Activated T-helper 1 cell treated with anti-CD3 and anti-CD28 coated beads, Interleukin-12 subunit alpha, Interleukin-12 subunit beta, Interleukin-2, Interleukin-4 antibody, amounts not matched to agents 30 ng/mL and 10 ng/mL and 1 ng/mL, durations not matched to agents 14 hours and 24 hours and 36 hours (primary cell): ENCODE measurements at places on chromosomes 1 and 21. TPM values are rescaled to one million over a fixed set of nuclear protein-coding genes. Genes with fewer than 3 reads are reported as not detected.

DNA sequence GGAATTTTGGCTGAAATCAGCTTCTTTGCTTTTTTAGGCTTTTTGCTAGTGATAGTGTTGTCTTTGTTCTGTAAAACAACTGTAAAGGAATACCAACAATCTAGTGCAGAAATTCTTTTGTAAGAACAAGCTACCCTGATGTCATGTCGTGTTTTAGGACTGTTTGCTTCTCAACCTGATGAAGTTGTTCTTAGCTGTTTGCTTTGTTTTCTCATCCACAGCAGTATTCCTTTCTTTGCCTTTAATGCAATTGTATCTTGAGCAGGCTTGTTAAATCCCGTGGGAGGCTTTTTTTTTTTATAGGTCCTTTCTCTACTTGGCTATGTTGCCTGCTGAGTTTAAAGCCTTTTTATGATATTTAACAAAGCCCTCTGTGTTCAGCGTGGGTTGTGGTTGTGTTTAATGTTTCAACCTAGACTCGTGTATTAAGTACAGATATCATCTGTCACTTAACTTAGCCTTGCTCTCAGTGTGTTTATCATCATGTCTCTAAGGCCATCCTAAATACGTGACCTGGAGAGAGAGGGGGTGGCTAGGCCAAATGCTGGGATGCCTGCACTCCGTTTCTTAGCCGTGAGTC lies 31.6 kb downstream of the ADARB1 start:
- peaks cover 4% of the 10 kb centered on the region for H3K36me3 ChIP-seq
- H3K27ac ChIP-seq, result no peak overlapping the region

- DNase-seq, result no peak
- no peaks in the 10 kb centered on the region for H3K27me3 ChIP-seq
- peaks cover 3% of the 10 kb centered on the region for H3K36me3 ChIP-seq
- H3K4me3 ChIP-seq, result no peak overlapping the region
- H3K27ac ChIP-seq, result no peak overlapping the region
Measured at GRCh38 chr1:84611796-84612195, 37.6 kb upstream of the CTBS start.

DNA sequence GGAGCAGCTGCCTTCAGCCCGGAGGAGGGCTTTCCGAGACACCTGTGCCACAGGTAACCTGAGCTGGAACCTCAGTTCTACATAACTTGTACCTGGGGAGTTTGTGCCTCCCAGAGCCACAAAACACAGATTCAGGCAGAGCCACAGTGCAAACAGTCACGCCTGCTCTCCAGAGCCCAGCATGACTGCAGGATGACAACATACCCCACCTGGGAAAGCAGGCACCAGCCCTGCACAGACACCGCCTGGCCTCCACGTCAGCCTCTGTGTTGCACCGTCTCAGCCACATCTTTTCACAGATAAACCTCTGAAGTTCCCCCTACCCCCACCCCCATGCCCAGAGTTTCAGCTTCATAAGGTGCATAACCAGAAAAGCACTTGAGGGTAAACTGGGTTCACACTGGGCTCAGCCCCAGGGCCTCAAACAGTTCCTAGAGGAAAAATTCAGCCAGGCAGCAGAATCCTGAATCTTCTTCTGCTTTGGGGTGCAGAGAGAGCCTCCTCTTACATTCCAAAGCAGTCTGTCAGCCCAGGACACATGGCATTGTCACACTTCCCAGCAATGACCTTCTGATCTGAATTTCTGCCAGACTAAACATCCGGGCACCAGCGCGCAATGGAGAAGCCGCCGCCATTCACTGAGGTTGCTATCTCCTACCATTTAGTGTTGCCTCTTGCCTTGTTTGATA lies 229.5 kb downstream of the TOMM20 start:
- peaks cover 2% of the 10 kb centered on the region for H3K27me3 ChIP-seq
- H3K27ac ChIP-seq, result no peak overlapping the region
- no peak for DNase-seq
- H3K4me3 ChIP-seq, result no peak overlapping the region

DNA sequence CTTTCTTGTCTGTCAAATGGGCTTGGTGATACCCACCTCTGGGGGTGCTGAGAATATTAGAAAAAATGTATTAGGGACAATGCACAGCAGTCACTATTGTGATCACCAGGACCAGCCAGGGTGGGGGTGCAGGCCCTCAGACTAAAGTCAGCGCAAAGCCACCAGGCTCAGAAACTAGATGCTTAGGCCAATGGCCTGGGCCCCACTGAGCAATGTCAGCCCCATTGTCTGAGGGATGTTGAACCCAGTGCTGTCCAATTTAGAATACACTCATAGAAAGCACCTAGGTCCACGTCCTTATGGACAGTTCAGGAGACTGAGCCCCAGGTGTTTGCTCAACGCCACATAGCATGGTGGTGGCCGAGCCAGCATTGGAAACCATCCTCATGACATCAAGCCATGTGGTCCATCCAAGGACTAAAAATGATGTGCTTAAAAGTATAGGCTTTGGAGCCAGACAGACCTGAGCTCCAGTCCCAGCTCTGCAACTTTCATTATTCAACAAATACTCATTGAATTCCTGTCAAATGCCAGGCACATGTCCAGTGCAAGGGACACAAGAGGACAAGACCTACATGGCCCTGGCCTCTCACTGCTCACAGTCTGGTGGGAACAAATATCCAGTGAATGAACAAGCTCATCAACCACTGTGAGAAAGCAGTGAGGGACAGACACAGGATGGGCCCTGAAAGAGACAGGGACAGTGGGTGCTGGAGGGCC lies 273.8 kb downstream of the MATN1 start:
- H3K36me3 ChIP-seq, result no peaks in the 10 kb centered on the region
- H3K4me3 ChIP-seq, result no peak overlapping the region
- H3K4me1 ChIP-seq, result no peaks in the 10 kb centered on the region
- DNase-seq, result no peak

GRCh38 chr1:218490406-218490922 lies 145.3 kb downstream of the TGFB2 start:
- H3K36me3 ChIP-seq, result no peaks in the 10 kb centered on the region
- no peaks in the 10 kb centered on the region for H3K27me3 ChIP-seq
- no peak overlapping the region for H3K27ac ChIP-seq
- H3K4me3 ChIP-seq, result no peak overlapping the region

DNA sequence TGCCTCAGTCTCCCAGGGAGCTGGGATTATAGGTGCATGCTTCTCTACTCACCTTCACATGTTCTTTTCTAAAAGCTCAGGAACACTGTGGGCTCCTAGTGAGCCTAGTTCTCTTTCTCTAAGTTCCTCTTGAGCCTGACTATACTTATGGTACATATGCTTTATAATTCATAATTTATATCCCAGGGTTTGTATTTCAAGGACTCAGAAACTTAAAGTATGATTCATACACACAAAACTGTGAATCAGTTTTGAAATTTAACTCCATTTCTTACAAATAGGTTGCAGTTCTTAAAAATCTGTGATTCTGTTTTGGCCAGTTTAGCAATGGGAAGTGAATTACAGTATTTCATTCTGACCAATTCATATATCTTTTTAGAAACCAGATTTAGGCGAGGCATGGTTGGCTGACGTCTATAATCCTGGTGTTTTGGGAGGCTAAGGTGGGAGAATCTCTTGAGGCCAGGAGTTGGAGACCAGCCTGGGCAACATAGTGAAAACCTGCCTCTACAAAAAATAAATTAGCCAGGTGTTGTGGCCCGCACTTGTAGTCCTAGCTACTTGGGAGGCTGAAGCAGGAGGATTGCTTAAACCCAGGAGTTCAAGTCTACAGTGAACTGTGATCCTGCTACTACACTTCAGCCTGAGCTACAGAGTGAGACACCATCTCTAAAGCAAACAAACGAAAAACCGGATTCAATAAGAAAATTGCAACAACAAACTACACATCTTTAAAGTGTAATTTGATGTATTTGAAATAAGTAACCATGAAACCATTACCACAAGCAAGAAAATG lies 15.6 kb downstream of the RASAL2 start:
- H3K36me3 ChIP-seq, result no peaks in the 10 kb centered on the region
- H3K4me3 ChIP-seq, result no peak overlapping the region
- no peaks in the 10 kb centered on the region for H3K27me3 ChIP-seq
- no peak overlapping the region for H3K27ac ChIP-seq
- H3K4me1 ChIP-seq, result no peaks in the 10 kb centered on the region
- DNase-seq, result no peak

GRCh38 chr21:35559829-35560225 lies 500.5 kb downstream of the SETD4 start:
- H3K27me3 ChIP-seq, result peaks cover 13% of the 10 kb centered on the region
- H3K4me3 ChIP-seq, result no peak overlapping the region
- H3K27ac ChIP-seq, result no peak overlapping the region

GRCh38 chr1:9280015-9280860 lies 12.5 kb upstream of the SPSB1 start:
- peaks cover 10% of the 10 kb centered on the region for H3K36me3 ChIP-seq
- H3K4me1 ChIP-seq, result peaks cover 70% of the 10 kb centered on the region
- no peak for DNase-seq
- peak overlapping the region; percentile 23 for H3K4me3 ChIP-seq
- H3K27ac ChIP-seq, result peak overlapping the region; percentile 59
- no peaks in the 10 kb centered on the region for H3K27me3 ChIP-seq

GRCh38 chr1:117250061-117250606 lies 39.4 kb upstream of the VTCN1 start:
- no peak for DNase-seq
- no peak overlapping the region for H3K4me3 ChIP-seq
- no peaks in the 10 kb centered on the region for H3K4me1 ChIP-seq
- H3K27ac ChIP-seq, result no peak overlapping the region
- H3K27me3 ChIP-seq, result no peaks in the 10 kb centered on the region
- H3K36me3 ChIP-seq, result no peaks in the 10 kb centered on the region

DNA sequence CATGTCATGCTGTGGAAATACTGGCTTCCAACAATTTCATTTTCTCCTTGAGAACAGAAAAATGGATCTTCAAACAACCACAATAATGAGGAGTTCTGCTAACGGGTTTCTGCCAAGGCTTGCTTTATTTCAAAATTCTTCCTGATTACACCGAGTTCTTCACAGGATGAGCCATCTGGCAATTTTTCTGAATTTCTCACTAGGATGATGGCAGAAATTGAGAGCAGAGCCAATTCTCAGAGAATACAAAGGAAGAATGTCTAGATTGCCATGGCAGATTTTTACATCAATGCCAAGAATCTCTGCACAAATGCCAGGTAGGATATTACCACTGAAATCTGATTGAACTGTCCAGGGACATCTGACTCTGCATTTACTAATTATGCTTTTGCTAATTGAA lies 619.0 kb upstream of the CHRM3 start:
- no peak overlapping the region for H3K27ac ChIP-seq
- no peak overlapping the region for H3K4me3 ChIP-seq
- H3K4me1 ChIP-seq, result no peaks in the 10 kb centered on the region
- no peak for DNase-seq
- H3K27me3 ChIP-seq, result no peaks in the 10 kb centered on the region
- H3K36me3 ChIP-seq, result no peaks in the 10 kb centered on the region

GRCh38 chr1:235074523-235075047 lies 54.1 kb downstream of the TOMM20 start:
- H3K36me3 ChIP-seq, result peaks cover 4% of the 10 kb centered on the region
- peak overlapping the region; percentile 99 for H3K27ac ChIP-seq
- peaks cover 46% of the 10 kb centered on the region for H3K4me1 ChIP-seq
- DNase-seq, result peak; percentile 20

DNA sequence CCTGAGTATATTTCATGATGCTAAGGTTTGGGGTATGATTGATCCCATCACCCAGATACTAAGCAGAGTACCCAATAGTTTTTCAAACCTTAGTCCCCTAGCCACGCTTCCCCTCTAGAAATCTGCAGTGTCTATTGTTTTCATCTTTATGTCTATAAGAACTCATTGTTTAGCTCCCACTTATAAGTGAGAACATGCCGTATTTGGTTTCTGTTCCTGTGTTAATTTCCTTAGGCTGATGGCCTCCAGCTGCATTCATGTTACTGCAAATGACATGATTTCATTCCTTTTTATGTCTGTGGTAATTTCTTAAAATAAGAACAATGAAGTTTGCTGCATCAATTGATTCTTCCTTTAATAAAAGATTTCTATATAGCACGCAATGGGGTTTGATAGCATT lies 301.3 kb downstream of the PLPP3 start:
- no peaks in the 10 kb centered on the region for H3K36me3 ChIP-seq
- H3K4me3 ChIP-seq, result no peak overlapping the region
- no peak for DNase-seq
- H3K4me1 ChIP-seq, result no peaks in the 10 kb centered on the region

- H3K27me3 ChIP-seq, result peaks cover 4% of the 10 kb centered on the region
- H3K36me3 ChIP-seq, result no peaks in the 10 kb centered on the region
- H3K4me3 ChIP-seq, result no peak overlapping the region
Measured at GRCh38 chr1:34750610-34751009, 4.2 kb upstream of the GJB5 start.

- H3K36me3 ChIP-seq, result no peaks in the 10 kb centered on the region
- no peaks in the 10 kb centered on the region for H3K4me1 ChIP-seq
- DNase-seq, result no peak
- H3K27ac ChIP-seq, result no peak overlapping the region
Measured at GRCh38 chr1:218361298-218362065, 16.3 kb downstream of the TGFB2 start.

DNA sequence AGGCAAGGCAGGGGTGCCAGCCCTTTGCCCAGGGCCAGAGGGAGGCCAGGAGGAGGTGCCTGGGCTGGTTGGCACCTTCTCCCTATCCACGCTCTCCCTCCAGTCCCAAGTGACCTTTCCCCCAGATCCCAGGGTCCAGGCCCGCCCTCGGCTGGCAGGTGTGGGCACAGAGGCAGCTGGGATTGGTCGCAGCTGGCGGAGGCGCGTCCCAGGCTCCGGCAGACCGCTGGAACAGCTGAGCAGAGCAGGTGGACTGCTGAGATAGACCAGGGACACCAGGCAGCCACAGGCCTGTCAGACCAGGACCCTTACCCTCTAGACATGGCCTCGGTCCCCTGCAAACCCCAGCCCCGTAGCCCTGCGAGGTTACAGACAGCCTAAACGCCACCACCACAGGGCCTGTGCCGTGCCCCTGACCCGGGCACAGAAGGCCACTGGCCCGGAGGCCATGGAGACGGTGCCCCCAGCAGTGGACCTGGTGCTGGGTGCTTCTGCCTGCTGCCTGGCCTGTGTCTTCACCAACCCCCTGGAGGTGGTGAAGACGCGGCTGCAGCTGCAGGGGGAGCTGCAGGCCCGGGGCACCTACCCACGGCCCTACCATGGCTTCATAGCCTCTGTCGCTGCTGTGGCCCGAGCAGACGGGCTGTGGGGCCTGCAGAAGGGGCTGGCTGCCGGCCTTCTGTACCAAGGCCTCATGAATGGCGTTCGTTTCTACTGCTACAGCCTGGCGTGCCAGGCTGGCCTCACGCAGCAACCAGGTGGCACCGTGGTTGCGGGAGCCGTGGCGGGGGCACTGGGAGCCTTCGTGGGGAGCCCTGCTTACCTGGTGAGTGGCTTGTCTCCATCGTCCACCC lies at the start of gene SLC25A34:
SLC25A34 (plus strand) TSS at position 221 of the 854 bp plus-strand sequence; CDS start at position 449, 228 bp downstream.
- no peak within 1 kb of the TSS for H3K4me3 ChIP-seq
- no peak for DNase-seq
- H3K4me1 ChIP-seq, result peaks cover 2% of the 10 kb centered on the region

GRCh38 chr1:36776256-36776655 lies 258.1 kb downstream of the GRIK3 start:
- DNase-seq, result no peak
- no peaks in the 10 kb centered on the region for H3K36me3 ChIP-seq
- no peaks in the 10 kb centered on the region for H3K4me1 ChIP-seq
- no peak overlapping the region for H3K27ac ChIP-seq
- peaks cover 12% of the 10 kb centered on the region for H3K27me3 ChIP-seq
- no peak overlapping the region for H3K4me3 ChIP-seq

The SYNC gene
- total RNA-seq, result 0.05 TPM in 1 of 2 replicates, not detected in the other

The MX2 gene
- 8.2 and 9.4 TPM in 2 replicates for total RNA-seq

The TBX19 gene
- 2.0 and 2.5 TPM in 2 replicates for total RNA-seq

The PRDM2 gene
- total RNA-seq, result 48.5 and 50.4 TPM in 2 replicates

The TMEM200B gene
- total RNA-seq, result 0.47 and 0.56 TPM in 2 replicates

The COL9A2 gene
- total RNA-seq, result 20.4 and 22.3 TPM in 2 replicates

The NUP210L gene
- total RNA-seq, result 0.12 TPM in 1 of 2 replicates, not detected in the other

The PKP1 gene
- total RNA-seq, result not detected in 2 replicates

The COL11A1 gene
- total RNA-seq, result not detected in 2 replicates

The ADAMTS1 gene
- 1.7 and 1.8 TPM in 2 replicates for total RNA-seq

The CAPN8 gene
- not detected in 2 replicates for total RNA-seq

The PPFIA4 gene
- 11.5 and 14.9 TPM in 2 replicates for total RNA-seq
